ENCODE measurements at places on chromosomes 6 and 20. TPM values are rescaled to one million over a fixed set of nuclear protein-coding genes. Genes with fewer than 3 reads are reported as not detected.

Gene CITED2
- 297 TPM for total RNA-seq

Gene IPCEF1
- total RNA-seq = 0.32 TPM

Gene CDH26
- total RNA-seq = 0.86 TPM

Gene RNF182
- 6.9 TPM for total RNA-seq

Gene SNPH
- 8.7 TPM for total RNA-seq

Gene KAT14
- 13.9 TPM for total RNA-seq

Gene SLC24A3
- 4.2 TPM for total RNA-seq

Gene ACTL10
- total RNA-seq = 1.7 TPM

Gene PNPLA1
- total RNA-seq = not detected

GRCh38 chr6:131172222-131172621, 37.0 kb downstream of the AKAP7 start:
- peak; percentile 26 for DNase-seq

DNA sequence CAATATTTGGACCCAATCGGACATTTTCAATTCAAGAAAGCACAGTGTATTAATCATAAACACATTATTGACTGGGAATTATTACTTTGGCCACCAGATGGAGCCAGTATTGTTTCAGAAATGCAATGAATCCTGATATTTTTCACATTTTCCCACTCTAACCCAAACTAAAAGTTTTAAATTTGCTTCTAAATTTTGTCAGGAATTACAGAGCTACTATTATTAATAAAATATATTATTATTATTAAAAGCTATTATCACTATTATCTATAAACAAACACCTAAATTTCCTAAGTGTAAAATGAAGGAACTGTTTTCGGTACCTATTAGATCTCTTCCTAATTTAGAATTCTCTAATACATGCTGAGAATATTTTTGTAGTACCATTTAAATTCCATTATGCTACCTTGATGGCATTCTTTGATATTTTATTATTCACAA, 245.3 kb downstream of the OGFRL1 start:
- DNase-seq = peak; percentile 30

DNA sequence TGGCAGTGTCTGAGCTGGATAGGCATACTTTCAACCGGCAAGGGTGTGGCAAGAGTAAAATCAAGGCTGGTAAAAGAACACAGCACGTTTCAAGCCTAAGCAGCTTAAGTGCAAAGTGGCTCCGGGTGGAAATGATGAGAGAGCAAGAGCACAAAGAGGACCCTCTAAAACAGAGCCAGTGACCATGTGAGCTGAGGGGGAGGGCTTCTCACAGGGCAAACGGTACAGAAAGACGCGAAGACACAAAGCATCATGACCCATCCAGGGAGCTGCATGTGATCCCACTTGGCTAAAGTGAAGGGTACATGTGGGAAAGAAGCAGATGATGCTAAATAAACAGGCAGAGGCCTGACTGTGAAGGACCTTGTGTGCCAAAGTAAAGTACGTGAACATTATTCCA, 25.7 kb downstream of the FKBP5 start:
- peak; percentile 39 for DNase-seq

DNA sequence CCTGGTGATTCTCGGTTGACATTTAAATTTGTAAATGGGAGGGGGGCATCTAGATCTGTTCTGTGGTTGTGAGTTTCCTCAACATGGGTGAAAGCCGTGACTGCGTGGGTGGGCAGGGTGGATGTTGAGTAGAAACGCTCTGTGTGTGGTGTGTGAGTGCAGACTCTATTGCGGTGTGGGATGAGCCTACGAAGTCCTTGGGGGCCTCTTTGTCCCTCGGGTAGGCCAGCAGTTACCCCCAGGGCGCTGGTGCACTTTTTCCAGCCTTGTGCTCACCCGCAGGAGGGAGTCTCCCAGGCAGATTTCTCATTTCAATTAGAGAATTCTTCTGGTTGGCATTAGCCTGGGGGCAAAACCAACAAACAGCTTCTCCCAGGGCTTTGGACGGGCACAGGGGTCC, 10.6 kb downstream of the TOX2 start:
- no peak for DNase-seq

GRCh38 chr6:24646771-24647170, 780 bp upstream of the KIAA0319 start:
- no peak for DNase-seq

GRCh38 chr6:121666814-121667213, 231.4 kb downstream of the GJA1 start:
- peak; percentile 87 for DNase-seq

- no peak for DNase-seq
Measured at GRCh38 chr6:36949636-36950035, 4.9 kb upstream of the PI16 start.

DNA sequence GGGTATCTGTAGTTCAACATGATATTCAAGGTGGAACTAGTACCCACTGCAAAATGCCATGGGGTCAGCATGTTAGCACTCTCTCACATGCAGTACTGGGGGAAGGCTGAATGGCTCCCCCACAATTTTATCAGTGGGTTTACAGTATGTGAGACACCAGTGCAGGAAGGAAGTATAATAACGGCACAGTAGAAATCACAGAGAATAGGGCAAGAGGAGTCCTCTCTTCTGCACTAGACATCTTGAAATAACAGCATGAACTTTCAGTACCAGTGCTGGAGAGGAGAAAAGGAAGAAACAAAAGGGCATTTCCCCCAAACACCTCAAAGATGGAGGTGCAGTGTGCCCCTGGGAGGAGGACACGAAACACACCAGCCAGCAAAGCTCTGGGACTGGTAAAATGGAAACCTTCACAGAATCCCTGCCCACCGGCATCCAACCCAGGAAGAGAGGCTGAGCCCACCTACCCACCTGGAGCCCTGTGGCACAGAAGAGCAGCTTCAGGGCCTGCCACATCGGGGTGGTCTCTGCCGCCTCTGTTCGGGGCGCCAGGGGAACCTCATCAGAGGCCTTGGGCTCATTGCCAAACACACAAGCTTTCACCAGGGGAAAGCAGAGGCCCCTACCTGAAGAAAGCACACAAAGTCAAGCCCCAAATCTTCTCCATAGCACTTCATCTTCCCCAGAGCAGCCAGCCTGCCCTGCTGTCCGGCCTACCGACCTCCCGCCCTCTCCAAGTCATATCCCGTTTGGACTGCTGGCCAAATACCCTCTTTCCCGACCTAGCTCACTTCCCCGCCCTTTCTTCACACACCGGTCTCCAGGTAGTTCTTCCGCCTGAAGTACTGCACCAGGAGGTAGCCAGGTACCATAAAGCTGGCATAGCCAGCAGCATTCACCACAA, 1.2 kb downstream of the SLC35B2 start:
- DNase-seq = no peak

DNA sequence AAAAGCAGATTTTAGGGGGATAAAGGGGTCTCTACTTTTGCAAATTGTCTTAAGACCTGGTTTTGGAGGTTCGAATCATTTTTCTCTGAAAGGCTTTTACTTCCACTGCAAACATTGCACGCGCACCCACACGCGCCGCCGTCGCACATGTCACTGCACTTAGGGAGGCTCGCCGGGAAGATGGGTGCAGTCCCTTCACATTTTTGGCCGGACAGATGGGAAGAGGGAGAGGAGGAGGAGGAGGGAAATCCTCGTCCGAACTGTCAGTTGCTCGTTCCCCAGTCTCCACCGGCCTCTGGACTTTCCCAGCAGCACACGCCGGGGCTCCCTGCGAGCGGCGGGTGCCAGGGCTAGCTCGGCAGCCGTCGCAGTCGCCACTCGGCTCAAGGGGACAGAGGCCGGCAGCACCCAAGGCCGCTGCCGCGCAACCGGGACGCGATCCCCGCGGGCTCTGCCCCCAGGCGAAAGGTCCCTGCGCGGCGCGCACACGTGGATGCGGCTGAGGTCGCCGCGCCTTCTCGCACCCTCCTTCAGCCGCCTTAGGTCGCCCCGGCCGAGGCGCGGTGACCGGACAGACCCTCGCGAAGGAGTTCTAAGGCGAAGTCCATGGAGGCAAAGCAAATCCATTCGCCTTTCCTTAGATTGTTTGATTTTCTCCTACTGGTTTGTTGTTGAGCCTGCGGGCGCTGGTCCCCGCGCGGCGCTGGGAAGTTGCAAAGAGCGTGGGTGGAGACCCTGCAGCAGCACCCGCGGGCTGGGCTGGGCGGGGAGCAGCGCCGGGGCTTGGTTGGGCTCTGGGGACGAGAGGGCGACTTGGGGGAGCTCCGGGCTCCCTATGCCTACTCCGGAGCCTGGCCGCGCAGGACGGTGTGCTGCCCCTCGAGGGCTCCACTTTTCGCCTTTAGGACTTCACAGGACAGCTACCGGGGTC, 1.2 kb downstream of the MYB start:
- DNase-seq = peak; percentile 25

DNA sequence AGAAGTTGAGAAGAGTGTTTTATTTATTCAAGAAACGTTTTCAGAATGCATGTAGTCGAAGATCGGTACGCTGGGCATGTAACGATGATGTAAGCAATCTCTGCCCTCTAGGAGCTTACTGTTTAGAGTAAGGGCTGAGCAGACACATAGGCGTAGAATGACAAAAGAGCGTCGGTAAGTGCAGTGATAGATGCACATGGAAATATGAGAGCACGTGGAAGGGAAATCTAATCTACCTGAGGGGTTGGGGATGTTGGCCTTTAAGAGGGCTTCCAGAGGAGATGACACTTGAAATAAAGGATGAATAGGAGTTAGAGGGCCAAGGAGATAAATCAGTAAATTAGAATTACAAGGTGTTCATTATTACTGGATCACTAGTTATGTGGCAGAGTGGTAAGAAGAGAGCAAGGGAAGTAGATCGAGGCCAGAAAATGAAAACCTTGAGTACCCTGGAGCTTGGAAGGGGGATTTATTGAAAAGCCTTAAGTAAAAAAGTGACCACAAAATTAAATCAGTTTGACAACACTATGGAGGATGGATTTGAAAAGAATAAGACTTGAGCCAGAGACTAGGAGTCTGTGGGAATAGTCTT, 782 bp downstream of the TRMT11 start:
- peak; percentile 23 for DNase-seq

DNA sequence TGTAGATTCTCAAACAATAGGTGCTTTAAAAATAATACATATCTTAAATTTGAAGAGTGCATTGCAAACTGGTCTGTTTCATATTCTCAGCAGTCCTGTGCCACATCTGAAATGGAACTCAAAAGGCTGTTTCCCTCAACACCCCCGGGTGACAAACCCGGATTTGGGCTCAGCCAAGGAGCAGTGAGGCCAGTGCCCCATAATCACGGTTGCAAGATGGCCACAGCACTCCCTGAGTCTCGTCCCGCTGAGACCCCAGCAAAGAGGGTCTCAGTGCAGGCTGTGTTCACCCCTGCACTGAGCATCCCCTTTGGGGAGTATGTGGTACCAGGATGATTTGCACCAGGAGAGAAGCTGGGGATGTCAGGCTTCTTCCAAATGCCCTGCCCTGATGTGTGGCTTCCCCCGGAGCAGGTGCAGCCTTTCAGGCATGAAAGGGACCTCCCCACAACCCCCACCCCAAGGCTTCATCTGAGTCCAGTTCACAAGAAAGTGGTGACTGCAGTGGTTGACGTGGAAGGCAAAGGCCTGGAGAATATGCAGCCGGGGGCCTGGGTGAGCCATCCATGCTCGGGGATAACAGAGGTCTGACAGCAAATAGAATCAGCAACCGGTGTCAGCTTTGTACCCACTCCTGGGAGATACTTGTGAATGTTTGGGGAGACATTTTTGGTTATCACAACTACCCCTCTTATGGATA, 202.9 kb downstream of the SYNDIG1 start:
- DNase-seq = no peak

- DNase-seq = peak; percentile 52
Measured at GRCh38 chr20:38685853-38686473, 38.3 kb upstream of the SLC32A1 start.

GRCh38 chr6:88490908-88491264, 324.7 kb upstream of the CNR1 start:
- no peak for DNase-seq

- peak; percentile 30 for DNase-seq
Measured at GRCh38 chr20:35831029-35831428, 59.2 kb downstream of the PHF20 start.

GRCh38 chr6:95923518-95923917, 92.3 kb upstream of the FUT9 start:
- no peak for DNase-seq

GRCh38 chr20:55009066-55009465, 533.7 kb downstream of the DOK5 start:
- DNase-seq = no peak

- no peak for DNase-seq
Measured at GRCh38 chr20:32762754-32763201, 593 bp downstream of the DNMT3B start.

DNA sequence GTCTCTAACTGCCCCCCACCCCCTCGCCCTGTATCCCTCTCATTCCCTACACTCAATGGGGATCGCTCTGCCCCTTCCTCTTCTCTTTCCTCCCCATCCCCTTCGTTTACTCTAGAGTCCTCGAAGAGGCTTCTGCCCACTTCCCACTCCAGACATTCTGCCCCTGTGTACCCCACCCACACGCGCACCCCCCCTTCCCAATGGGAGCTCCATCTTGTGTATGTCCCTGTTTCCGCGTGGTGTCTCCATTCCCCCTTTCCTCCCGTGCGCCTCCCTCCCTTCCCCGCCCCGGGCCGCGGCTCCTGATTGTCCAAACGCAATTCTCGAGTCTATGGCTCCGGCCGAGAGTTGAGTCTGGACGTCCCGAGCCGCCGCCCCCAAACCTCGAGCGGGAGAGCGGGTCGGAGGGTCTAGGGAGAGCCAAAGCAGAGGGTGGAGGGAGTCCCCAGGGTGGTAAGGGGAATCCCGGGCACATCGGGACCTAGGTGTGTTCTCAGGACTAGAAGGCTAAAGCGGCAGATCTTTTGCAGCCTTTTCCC, 679 bp upstream of the RING1 start:
- peak; percentile 62 for DNase-seq

- DNase-seq = no peak
Measured at GRCh38 chr6:111583986-111584385, 21.7 kb downstream of the TRAF3IP2 start.

- DNase-seq = no peak
Measured at GRCh38 chr6:7425808-7426190, 36.2 kb downstream of the RIOK1 start.
